ENCODE measurements at places on chromosomes 2 and 18.

- no peak for DNase-seq
Observed at GRCh38 chr2:227415538-227416424, 28.0 kb upstream of the SCYGR1 start.

DNA sequence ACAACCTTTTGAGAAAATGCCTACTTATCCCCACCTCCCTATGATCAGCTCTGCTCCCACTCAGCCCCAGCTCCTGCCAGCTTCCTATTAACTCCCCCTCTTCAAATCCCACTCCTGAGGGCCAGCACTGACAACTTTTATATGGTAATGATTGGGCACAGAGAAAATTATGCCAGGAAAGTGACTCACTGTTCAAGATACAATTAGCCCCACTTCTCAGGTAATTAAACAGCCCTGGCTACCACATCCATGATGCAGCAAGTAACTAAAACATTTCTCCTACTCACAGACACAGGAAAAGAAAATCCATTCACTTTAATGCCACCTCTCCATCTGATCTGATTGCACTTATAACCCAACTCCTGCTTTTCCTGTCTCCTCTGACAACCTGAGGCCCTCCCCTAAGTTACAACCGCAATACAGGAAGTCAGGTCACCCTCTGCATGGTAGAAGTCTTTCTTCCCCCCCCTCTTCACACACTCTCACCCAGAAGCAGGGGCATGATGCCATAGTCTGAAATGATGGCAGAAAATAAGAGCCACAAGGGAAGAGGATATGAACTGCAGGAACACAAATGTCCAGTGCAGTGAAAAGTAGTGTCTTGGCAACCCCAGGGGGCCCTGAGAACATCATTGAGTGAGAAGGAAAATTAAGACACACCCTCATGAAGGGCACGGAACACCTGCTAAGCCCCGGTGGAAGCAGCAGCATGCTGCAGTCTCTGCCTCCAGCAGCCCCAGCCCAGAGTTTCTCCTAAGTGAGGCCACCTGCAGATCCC is 54.4 kb downstream of the STK39 start:
- DNase-seq, result peak; percentile 68

DNA sequence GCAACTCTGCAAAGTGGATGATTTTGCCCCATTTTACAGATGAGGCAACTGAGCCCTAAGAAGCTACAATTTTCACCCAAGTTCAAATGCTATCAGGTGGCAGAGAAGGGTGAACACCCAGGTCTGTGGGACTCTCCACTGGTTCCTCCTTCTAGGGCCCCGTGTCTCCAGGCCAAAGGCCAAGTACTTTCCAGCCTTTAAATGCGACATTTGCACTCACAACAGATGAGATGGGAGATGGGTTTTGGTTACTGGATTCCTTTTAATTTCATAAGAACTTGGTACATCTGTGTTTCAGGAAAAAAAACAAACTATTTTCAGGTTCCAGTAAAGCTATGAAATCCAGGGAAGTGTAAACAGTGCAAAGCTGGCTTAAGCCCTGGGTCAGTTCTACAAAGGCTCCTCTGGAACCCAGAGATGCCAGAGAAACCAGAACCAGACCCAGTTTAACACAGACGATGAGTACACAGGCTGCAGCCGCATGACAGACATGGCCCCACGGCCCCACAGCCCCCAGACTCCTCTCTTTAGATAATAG is 361.7 kb downstream of the ANAPC1 start:
- DNase-seq, result no peak

GRCh38 chr2:130720036-130720435 is 8.8 kb upstream of the GPR148 start:
- DNase-seq, result no peak

DNA sequence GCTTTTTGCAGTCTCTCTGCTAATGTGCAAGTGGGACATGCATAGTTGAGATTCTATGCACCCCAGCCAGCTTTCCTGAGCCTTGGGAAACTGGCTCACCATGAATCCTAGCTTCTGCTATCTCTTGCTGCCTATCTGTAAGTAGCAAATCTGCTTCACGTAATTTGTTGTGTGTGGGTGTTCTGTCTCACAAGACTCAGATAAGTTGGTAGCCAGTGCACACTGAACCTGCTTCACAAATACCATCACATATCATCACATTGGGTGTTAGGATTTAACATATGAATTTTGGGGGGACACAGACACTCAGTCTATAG is 13.9 kb upstream of the VRK2 start:
- DNase-seq, result no peak

GRCh38 chr2:85580206-85580605 is 2.8 kb downstream of the VAMP8 start:
- no peak for DNase-seq

DNA sequence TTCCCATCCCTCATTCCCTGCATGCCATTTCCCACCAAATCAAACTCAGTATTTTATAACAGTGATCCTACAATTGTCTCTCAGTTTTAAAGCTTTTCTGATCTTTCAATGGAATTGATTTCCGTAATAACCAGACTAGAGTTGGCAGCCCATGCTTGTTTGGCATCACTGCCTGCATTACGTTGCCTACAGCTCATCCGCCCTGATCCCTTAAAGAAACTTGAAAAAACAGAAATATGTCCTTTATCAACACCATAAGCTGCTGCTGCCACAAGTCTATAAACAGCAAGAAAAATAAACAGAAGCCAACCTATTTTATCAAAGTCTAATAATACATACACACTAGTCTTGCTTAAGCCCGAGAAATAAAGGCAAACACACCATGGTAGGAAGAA is 331.0 kb downstream of the METTL4 start:
- no peak for DNase-seq

DNA sequence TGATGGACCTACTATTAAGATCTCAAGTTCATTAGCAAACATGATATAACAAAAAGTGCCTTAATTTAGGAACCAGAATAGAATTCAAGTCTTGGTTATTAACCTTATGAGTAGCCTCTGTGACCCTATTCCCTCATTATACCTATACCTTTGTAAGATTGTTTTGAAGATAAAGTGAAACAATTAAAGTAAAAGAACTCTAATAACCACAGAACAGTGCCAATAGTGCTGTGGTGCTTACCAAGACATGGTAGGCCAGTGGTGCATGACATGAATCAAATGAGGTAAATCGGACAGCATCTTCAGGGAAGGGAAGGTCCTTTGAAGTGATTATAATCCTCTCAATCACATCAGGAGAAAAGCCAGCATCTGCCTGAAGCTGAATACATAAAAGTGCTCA is 36.4 kb downstream of the METTL4 start:
- no peak for DNase-seq

- no peak for DNase-seq
Observed at GRCh38 chr2:47737191-47737975, 45.6 kb upstream of the MSH6 start.

GRCh38 chr2:47227532-47228279 is 72.6 kb upstream of the STPG4 start:
- DNase-seq, result no peak

DNA sequence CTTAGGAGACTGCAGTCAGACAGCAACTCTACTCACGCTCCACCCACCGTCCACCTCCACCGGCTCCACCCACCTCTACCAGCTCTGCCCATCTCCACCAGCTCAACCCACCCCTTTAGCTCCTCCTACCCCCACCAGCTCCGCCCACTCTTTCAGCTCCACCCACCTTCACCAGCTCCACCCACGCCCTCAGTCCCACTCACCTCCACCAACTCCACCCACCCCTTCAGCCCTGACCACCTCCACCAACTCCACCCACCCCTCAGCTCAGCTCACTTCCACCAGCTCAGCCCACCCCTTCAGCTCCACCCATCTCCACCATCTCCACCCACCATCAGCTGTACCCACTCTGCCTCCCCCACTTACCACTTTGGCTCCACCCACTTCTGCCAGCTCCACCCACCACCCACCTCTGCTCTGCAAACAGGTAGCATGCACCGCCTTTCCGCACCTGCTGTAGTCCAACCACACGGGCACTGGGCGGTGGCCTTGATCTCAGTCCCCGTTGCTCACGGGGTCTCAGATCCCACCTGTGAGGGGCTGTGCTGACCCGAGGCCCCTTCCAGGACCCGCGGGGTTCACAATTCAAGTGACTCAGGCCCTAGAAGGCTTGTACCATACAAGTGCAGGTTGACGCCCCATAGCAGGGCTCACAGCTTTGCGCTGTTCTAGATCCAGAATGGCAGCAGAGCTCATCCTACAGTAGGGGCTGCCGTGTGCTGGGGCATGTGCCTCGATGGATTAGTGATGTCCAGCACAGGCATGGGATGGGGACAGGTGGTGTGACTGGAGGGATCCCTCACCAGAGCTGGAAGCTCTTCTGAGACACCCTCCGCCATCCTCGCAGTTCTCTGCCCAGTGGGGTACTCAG is 77.2 kb upstream of the OTOS start:
- DNase-seq, result no peak

GRCh38 chr2:974502-974901 is 23.9 kb downstream of the SNTG2 start:
- DNase-seq, result no peak

DNA sequence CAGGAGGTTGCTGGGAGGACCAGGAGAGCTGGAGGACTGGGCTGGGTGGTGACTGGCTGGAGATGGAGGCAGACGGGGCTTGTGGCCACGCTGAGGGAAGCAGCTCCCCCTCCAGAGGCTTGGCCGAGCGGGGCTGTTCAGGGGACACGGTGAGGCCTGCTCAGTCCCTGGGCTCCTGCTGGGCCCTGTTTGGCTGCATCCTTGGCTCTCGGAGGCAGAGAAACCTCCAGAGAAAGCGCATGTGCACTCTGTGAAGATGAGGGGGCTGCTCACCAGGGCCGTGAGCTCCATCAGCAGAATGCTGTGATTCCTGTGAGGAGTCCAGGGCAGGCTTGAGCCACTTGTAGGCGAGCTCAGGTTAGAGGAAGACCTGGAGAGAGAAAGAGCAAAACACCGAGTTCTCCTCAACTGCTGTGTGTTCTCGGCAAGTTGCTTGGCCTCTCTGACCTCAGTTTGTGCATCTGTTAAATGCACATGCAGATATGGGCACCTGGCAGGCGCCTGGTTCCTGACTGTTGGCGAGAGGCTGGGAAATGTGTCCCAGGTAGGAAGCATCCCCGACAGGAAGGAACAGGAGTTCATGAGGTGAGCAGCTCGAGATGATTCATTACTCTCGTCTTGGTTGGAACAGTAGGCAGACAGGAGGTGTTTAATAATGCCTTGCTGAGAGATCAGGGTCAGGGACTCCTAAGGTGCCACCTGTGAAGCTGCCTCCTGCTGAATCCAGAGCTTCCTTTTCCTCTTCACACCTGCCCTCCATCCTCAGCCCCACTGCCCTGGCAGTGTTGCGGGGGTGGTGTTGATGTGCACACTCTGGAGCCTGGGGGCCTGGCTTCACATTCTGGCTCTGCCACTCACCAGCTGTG is 941 bp downstream of the ZAP70 start:
- DNase-seq, result no peak

DNA sequence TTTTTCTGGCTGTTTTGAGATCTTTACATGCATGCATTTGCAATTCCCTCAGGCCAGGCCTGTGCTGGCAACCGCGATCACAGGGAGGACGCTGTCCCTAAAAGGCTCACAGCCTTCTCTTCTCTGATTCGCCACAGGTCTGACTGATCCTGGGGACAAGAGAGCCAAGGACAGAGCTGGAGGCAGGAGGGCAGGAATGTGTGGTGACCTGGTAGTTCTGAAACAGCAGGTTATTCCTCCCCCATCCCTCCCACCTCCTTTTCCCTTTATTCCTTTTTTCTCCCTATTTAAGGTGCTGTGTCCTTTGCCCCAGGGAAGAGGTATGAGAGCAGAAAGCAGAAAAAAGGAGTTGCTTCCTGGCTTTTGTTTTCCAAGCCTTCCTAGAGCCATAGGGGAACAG is 21.9 kb downstream of the TMEM177 start:
- no peak for DNase-seq

DNA sequence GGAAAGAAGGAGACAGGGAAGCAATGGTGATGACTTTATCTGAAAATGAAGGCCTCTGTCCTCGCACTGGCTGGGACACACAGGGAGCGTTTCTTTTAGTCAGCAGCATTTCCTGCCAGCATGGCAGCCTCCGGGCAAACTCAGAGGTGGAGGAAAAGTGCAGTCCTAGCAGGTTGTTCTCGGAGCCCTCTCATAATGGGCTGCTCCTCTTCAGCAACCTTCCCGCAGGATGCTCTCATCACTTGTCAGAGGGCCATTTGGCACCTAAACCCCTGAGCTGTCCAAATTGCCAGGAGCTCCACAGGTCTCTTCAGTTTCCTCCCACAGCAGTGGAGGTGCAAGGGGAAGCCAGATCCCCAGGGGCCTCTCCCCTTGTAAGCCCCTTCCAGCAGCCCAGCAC is 6.2 kb downstream of the STK39 start:
- DNase-seq, result peak; percentile 14

- no peak for DNase-seq
Observed at GRCh38 chr2:114049280-114049679, 159.4 kb downstream of the ACTR3 start.

DNA sequence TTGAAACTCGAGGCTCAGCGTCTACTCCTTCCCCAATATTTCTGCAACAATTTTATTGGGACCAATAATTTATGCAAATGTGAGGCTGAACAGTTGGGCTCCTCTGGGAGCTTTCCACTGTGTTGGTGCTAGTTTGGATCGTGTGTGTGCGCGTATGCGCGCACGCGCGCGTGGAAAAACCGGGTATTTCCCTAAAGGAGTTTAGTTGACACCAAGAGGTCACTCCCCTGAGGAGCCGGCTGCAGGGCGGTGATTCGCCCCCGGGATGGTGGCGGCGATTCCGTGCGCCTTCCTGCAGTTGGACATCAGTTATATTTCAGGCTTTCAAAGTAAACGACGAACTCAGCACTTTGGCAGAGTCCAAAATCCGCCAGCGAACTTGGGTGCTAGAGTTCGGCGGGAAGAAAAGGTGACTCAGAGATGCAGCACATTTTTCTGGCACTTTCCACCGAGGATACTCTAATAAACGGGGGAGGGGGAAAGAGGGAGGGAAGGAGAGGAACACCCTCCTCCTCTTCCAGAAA is 186.5 kb upstream of the FANCL start:
- DNase-seq, result no peak

- DNase-seq, result no peak
Observed at GRCh38 chr18:56647951-56648893, 2.9 kb upstream of the WDR7 start.

- no peak for DNase-seq
Observed at GRCh38 chr2:33984131-33984530, 385.0 kb upstream of the FAM98A start.

- no peak for DNase-seq
Observed at GRCh38 chr2:191746346-191747169, 68.6 kb downstream of the NABP1 start.

DNA sequence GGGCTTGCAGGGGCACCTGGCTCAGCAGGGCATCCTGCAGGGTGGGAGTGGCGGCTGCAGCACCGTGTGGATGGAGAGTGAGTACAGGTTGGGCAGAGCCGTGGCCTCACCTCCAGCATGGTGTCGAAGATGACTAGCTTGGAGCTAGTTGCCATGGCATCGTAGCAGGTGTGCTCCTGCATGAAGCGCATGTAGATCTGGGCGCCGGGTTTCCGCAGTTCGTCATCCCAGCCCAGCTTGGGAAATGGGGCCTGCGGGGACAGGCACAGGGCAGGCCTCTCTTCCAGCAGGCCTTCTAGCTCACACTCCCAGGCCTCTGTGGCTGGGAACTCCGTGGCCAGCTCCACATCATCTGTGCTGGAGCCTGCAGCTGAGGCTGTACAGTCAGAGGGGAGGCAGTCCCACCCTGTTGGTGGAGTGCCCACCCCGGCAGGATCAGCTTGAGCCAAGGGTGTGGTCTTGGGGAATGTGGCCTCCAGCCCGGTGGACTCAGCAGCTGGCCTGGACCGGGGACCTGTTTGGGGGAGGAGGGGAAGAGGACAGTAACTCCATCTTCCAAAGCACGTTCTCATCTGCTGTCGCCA is 1.6 kb downstream of the PRKAG3 start:
- DNase-seq, result no peak
